Adrenal gland (tissue), 19 donors: ENCODE measurements at places on chromosomes 5 and 9. TPM values are rescaled to one million over a fixed set of nuclear protein-coding genes. Genes with fewer than 3 reads are reported as not detected.
A peak's percentile ranks its signal among the peaks of the same experiment; 100 is the strongest.

DNA sequence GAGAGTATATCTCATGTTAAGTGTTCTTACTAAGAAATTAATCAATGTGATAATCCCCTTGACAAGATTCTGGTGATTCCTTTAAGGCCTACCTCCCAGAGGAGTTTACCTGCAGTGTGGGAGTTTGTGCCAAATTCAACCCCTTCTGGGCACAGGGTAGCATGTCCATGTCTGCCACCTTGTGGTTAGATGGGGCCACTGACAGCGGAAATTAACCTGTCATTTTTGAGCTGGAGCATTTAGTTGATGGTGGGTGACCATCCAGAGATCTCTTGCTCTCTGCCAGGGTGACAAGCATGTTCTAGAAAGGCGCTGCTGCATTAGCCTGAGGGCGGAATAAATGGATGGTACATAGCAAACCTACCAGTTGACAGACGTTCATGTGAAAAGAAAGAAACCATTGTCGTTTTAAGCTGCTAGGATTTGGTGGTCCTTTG, 132.2 kb downstream of the FBXO4 start:
- H3K27me3 ChIP-seq: no peaks in the 10 kb centered on the region
- H3K36me3 ChIP-seq: no peaks in the 10 kb centered on the region

DNA sequence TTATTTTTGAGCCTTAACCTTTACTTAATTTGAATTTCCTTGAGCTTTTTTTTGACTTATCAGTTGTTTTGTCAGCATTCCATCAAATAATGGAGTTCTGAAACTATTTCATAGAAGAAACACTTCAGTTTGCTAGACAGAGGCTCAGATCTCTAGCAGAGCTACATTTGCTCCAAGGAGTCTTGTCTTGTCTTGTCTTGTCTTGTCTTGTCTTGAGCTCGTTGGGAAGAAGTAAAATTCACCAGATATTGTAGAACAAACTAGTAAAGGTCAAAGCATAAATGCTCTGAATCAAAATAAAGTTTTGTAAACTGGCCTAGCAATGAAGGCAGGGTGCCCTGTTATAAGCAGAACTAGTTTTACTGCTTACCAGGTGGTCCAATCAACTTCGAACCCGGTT, 33.5 kb downstream of the RAB24 start:
- H3K4me3 ChIP-seq: no peak overlapping the region
- DNase-seq: no peak
- H3K27ac ChIP-seq: no peak overlapping the region
- no peaks in the 10 kb centered on the region for H3K27me3 ChIP-seq
- H3K36me3 ChIP-seq: peaks cover 74% of the 10 kb centered on the region

DNA sequence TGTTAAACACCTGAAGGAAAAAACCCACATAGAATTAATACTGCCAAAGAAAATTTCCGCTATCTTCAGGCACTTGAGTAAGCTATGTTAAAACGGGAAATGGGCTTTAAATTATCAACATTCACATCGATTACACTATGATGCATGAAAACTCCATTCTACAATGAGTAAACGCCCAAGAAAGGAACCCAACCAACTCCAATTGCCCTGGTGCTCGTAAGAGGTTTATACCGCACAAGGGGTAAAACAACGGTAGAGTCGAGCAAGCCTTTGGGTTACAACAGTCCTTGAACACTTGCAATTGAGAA, 1.0 kb downstream of the AGTPBP1 start:
- no peak for DNase-seq
- H3K4me1 ChIP-seq: peaks cover 15% of the 10 kb centered on the region
- no peaks in the 10 kb centered on the region for H3K36me3 ChIP-seq
- H3K27ac ChIP-seq: peak overlapping the region; percentile 90
- H3K4me3 ChIP-seq: peak overlapping the region; percentile 98
- H3K27me3 ChIP-seq: no peaks in the 10 kb centered on the region

- no peak for DNase-seq
- no peak overlapping the region for H3K4me3 ChIP-seq
- no peaks in the 10 kb centered on the region for H3K27me3 ChIP-seq
Observed at GRCh38 chr9:78212868-78213267, 23.0 kb upstream of the CEP78 start.

GRCh38 chr5:50435168-50435567, 5.9 kb downstream of the EMB start:
- H3K27ac ChIP-seq: no peak overlapping the region
- H3K4me1 ChIP-seq: peaks cover 11% of the 10 kb centered on the region
- no peak for DNase-seq
- H3K36me3 ChIP-seq: no peaks in the 10 kb centered on the region
- H3K4me3 ChIP-seq: no peak overlapping the region

DNA sequence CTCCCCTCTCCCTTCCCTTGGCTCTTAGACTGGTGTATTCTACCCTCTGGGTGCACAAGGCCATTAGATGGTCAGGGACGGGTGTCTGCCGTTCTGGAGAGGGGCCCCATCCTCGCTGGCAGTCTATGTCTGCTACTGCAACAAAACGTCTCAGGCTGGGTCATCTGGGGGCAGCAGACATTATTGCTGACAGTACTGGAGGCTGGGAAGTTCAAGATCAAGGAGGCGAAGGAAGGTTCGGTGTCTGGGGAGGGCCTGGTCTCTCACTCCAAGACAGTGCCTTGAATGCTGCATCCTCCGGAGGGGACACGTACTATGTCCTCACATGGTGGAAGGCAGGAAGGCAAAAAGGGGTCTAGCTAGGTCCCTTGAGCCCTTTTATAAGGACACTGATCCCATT, 93.4 kb upstream of the COL5A1 start:
- no peaks in the 10 kb centered on the region for H3K36me3 ChIP-seq
- H3K4me1 ChIP-seq: no peaks in the 10 kb centered on the region
- no peaks in the 10 kb centered on the region for H3K27me3 ChIP-seq

- H3K4me3 ChIP-seq: no peak overlapping the region
- H3K27ac ChIP-seq: no peak overlapping the region
- peaks cover 5% of the 10 kb centered on the region for H3K4me1 ChIP-seq
- H3K36me3 ChIP-seq: no peaks in the 10 kb centered on the region
- DNase-seq: no peak
Observed at GRCh38 chr5:14741801-14742440, 77.4 kb downstream of the OTULIN start.

The FYB1 gene
- total RNA-seq: 15.8 TPM

The CCL27 gene
- total RNA-seq: 0.38 TPM

The LECT2 gene
- total RNA-seq: not detected

The C5orf58 gene
- not detected for total RNA-seq
